ENCODE measurements at places on chromosomes 3 and 15. TPM values are rescaled to one million over a fixed set of nuclear protein-coding genes. Genes with fewer than 3 reads are reported as not detected.

- DNase-seq = peak; percentile 87
Observed at GRCh38 chr15:45640616-45641015, 5.8 kb downstream of the SQOR start.

RPL39L gene
- total RNA-seq = 155 TPM

DNA sequence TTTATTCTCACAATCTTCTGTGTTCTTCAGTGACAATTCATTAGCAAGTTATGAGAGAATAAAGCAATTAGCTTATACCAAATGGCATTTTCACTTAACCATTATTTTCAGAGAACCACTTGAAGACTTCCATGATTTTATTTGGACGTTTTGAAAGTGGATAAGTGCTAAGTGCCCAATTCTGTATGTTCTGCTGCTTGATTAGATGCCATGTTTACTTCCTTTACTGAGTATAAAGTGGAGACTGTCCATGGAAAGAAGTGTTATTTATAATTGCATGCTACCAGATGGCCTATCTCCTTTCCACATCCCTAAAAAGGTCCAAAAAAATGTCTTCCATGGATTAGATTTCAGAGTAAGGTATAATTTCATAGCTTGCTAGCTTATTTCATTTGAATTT is 69.6 kb downstream of the SUMF1 start:
- DNase-seq = no peak

DNA sequence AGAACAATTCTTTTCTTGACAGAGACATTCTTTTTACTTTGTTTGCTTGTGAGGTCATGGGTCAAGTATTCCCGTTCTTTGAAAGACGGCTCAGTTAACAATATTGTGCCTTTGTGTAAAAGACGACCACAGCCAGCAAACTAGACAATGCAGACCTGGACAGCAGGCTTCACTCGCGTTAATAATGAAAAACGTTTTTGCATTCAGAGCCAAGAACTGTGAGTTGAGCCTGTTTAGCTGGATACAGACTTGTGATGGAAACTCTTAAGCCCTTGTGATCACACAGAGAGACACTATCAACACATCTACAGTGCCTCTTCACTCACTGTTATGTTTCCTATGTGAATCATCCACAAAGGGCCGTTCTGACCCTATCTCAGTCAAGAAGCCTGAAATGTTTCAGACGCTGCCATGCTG is 37.3 kb upstream of the CMTM7 start:
- DNase-seq = peak; percentile 13

ACSBG1 gene
- total RNA-seq = 0.40 TPM

DNA sequence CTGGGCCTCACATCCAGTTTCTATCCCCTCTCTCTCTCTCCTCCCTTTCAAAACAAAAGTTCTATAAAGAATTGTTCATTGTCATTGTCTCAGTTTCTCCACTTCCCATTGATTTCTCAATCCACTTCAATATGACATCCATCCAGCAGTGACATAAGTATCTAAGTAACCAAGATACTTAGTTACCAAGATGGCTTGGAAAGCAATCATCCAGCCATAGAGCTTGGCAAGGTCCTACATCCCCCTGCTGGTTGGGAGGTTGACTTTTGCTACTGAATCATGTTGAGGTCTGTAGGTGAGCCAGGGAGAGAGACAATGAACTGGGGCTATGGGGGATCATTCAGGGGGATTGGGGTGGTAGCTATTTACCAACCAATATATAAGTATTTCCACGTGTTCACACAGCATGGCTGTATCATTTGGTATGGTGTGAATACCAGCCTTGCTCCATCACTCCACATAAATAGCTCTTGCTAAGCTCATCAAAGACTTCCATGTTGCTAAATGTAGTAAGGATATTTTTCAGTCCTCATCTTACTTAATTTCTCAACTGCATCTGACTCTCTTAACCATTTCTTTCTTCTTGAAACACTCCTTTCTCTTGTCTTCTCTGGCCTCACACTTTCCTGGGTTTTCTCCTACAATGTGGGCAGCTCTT is 58.8 kb upstream of the NTRK3 start:
- no peak for DNase-seq

GRCh38 chr3:33119891-33120290 is 6.1 kb downstream of the CRTAP start:
- no peak for DNase-seq

GRCh38 chr3:134704556-134704955 is 53.7 kb upstream of the KY start:
- no peak for DNase-seq

GRCh38 chr3:68057637-68058320 is 403.4 kb upstream of the SUCLG2 start:
- no peak for DNase-seq

DNA sequence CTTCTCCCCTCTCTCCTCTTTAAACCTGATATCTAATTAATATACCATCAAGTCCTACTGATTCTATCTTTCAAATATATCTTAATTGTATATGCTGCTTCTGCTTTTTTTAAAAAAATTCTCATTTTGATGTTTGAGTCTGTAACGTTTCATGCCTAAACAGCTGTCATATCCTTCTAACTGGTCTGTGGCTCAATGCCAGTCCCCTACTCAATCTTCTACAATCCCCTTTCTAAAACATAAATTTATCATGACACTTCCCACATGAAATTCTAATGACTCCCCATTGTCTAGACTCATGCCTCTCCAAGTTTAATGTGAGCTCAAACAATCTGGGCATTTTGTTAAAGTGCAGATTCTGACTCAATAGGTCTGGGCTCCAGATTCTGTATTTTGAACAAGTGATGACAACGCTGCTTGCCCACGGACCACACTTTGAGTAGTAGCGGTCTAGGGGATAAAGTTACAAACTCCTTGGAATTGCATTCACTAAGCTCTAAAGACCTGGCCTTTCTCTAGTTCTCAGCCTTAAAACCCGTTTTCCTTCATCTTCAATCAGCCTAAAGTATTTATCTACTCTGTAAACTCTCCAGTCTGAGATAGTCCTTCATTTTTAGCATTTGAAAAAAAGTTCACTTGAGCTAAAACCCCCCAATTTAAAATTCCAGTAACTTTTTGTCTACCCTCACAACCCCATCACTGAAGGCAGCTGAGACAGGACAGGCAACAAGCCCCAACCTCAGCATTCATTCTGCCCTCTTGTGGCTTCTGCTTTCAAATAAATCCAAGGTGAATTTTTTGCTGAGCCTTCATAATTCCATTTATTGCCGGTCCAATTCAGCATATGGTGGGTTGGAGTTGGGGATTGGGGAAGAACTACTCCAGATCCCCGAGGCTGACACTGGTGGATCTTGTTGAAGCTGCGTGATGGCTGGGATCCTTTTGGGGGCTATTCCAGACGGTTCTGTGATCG is 88.1 kb upstream of the THRB start:
- peak; percentile 60 for DNase-seq

DNA sequence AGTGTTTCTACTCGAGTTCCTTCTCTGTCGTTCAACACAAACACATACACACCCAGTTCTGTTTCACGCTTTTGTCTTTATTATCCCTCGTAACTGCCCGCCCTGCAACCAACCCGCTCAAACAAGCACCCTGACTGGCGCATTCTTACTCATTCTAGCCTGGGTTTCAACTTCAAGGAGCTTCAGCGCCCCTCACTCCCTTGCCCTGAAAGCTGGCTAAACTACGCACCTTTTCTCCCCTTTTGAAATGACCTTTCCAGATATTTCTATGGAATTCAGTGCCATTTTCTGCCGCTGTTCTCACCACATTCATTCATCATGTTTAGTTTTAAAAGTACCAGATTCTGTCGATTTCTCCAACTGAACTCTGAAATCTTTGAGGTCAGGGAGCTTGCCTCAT is 653 bp upstream of the MFSD1 start:
- no peak for DNase-seq

GRCh38 chr15:25243800-25244097 is 195.1 kb downstream of the UBE3A start:
- DNase-seq = no peak

GRCh38 chr15:86568378-86568777 is 488.7 kb downstream of the AGBL1 start:
- no peak for DNase-seq

DNA sequence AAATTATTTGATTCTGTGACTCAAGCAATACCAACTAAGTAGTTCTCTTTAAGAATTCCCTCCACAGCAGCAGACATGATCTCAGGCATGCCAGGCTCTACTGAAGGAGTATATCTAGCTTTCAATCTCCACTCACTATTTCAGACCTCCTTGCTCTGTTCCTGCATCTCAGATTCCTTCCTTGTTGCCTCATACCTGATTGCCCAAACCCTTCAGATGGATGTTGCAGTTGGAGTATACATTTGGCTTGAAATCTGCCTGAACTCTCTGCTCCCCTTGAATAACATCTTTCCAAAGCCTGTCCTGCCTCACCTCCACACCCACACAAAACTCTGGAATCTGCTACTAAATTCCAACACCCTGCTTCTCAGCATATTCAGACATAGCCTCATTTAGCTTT is 19.8 kb upstream of the TM4SF4 start:
- no peak for DNase-seq

GRCh38 chr3:122389892-122390291 is 5.9 kb downstream of the FAM162A start:
- no peak for DNase-seq

DNA sequence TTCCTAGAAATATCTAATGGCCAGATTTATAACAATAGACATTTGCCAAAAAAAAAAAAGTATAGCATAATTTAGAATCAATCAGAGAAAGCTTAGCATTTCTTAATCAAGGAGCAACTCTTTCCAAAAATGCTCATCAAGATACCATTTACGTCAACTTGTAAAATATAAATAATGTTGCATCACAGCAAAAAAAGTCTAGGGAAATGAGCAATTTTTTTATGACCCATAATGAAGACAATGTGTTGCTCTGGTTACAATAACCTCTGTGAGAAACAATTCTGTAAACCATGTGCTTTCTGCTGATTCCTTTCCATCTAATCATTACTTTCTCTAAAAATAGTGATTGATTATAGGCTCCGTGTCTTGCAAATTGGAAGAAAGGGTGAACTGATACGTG is 36.3 kb downstream of the KBTBD8 start:
- no peak for DNase-seq

- DNase-seq = no peak
Observed at GRCh38 chr15:45777781-45778180, 143.0 kb downstream of the SQOR start.

DNA sequence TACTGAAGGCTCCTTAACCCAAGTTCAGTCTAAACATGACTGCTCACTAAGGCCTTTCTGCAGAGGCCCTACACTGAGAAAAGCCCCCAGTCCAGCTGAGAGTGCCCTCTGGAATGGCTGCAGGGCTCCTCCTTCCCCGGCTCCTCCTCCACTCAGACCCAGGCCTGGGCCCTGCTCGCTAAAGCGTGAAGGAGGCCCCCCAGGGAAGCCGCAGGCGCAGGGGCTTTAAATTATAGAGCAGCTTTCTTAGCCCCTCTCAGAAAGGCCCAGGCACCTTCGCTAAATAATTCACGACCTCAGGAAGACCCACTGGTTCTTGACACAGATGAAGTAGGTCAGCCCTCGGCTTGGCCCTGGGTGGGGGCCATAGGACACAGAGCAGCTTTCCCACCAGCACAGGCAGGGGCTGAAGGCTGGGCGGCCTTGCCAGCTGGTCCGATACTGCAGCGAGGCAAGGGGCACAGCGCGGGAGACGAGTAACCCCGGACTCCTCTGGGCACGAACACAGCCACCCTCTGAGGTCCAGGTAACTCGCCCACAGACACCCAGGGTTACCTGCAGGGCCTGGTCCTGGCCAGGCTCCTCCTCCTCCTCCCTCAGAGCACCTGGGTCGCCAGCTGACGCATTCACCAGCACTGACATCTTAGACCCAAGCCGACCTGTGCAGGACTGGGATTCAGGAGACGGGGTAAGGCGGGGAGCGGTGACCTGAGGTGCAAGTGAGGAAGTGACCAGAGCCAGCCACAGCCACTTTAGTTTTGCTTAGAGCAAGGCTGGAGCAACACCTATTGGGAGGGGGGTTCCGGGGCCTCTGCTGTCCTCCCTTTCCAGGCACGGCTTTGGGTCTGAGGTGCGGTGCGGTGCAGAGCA is 36.9 kb downstream of the RBPMS2 start:
- DNase-seq = no peak

DNA sequence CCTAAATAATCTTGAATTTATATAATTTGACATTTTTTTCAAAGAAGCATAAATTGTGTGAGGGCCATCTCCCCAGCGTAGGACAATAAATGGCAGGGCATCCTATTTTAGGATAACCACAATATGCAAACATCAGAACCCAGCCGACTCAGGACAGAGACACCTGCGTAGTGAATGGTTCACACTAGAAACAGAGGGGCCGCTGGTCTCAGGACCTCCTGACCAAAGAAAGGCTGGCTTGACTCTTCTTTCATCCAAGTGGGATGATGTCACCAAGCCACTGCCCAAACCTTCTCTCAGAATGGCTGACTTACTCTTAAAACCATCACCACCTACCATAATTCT is 162.1 kb downstream of the FOXP1 start:
- DNase-seq = no peak

ZPLD1 gene
- total RNA-seq = not detected

GRCh38 chr3:134445636-134446035 is 40.1 kb downstream of the ANAPC13 start:
- no peak for DNase-seq

DNA sequence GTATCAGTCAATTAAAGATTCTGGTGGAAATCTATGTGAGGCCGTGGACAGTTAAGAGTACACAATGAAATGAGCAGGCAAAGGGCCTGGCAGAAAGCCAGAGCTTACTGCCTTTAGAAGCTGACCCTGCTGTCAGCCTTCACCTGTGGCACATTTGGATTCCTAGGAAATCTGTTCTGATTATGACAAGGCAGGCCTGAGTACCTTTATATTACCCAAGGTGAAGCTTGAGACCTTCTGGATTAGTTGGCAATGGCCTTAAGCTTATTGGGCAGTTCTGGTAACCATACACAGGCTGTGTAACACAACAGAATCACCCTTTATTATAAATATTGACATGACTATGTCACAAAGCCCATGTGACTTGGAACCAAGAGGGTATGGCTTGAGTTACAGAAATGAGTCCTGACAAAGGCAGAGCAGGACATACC is 43.2 kb downstream of the NBEAL2 start:
- peak; percentile 45 for DNase-seq

ACOX2 gene
- 10.8 TPM for total RNA-seq

PIF1 gene
- 43.5 TPM for total RNA-seq

DNA sequence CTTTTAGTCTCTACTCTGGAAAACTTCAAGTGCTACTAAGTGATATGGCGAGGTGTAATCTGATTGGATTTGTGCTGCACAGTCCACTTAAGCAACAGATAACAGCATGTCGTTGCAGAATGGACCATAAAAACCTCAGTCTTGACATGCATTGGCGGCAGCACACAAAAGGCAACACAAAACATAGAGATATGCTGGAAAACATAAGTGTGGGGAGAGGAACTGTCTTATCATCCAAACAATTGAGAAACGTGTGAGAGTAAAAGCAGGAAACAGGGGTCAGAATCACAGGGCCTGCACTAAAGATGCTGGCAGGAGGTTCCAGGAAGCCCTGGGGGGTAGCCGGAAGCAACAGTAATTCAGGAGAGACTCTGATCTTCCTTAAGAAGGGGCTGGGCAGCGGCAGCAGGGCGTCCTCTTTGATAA is 82.1 kb downstream of the CGNL1 start:
- DNase-seq = no peak

Measured in PC-3 (cell line).